ENCODE measurements at places on chromosomes 4 and X. TPM values are rescaled to one million over a fixed set of nuclear protein-coding genes. Genes with fewer than 3 reads are reported as not detected.

Gene CXXC4
- not detected for total RNA-seq

Gene GLOD5
- not detected for total RNA-seq

Gene FGF2
- total RNA-seq: 0.05 TPM

Gene FGFBP2
- total RNA-seq: 5.2 TPM

Gene FAM184B
- total RNA-seq: not detected

Gene CYTL1
- not detected for total RNA-seq

Gene GAGE12F
- total RNA-seq: not detected

Gene PCDH10
- not detected for total RNA-seq

Gene SMIM43
- total RNA-seq: not detected

Gene ETDB
- total RNA-seq: not detected

Gene TMEM192
- total RNA-seq: 8.8 TPM

Gene TSPAN7
- total RNA-seq: not detected

Gene PTPN13
- total RNA-seq: 0.22 TPM

Gene CD99L2
- total RNA-seq: 21.3 TPM

Gene NCAPG
- total RNA-seq: 56.5 TPM

Gene AADAT
- total RNA-seq: not detected

Gene IL1RAPL2
- not detected for total RNA-seq

Gene TSR2
- total RNA-seq: 30.6 TPM

Gene DHRSX
- 15.5 TPM for total RNA-seq

Gene GLRA2
- not detected for total RNA-seq

Gene CPZ
- 0.45 TPM for total RNA-seq

Gene PAK3
- total RNA-seq: 0.33 TPM

Gene STOX2
- not detected for total RNA-seq

Gene CHST7
- 13.7 TPM for total RNA-seq

Gene PPEF2
- 0.12 TPM for total RNA-seq

Gene KCNE5
- total RNA-seq: 0.23 TPM

Gene TLL1
- total RNA-seq: not detected

Gene CSN1S1
- total RNA-seq: not detected

Gene CCDC149
- not detected for total RNA-seq

Gene LRP2BP
- 0.70 TPM for total RNA-seq

Gene MAGIX
- 2.2 TPM for total RNA-seq

Gene SEL1L3
- 61.8 TPM for total RNA-seq

Measured in activated naive CD4-positive, alpha-beta T cell treated with anti-CD3 and anti-CD28 coated beads, Interleukin-2, amount 10 ng/mL, durations not matched to agents 5 hours and 36 hours (primary cell).